ENCODE measurements at places on chromosomes 4 and X. TPM values are rescaled to one million over a fixed set of nuclear protein-coding genes. Genes with fewer than 3 reads are reported as not detected.

- no peak overlapping the region for H3K27ac ChIP-seq
- no peak overlapping the region for H3K4me3 ChIP-seq
- no peaks in the 10 kb centered on the region for H3K36me3 ChIP-seq
- H3K4me1 ChIP-seq, result no peaks in the 10 kb centered on the region
- no peak for DNase-seq
Measured at GRCh38 chr4:84239278-84239845, 259.7 kb downstream of the NKX6-1 start.

DNA sequence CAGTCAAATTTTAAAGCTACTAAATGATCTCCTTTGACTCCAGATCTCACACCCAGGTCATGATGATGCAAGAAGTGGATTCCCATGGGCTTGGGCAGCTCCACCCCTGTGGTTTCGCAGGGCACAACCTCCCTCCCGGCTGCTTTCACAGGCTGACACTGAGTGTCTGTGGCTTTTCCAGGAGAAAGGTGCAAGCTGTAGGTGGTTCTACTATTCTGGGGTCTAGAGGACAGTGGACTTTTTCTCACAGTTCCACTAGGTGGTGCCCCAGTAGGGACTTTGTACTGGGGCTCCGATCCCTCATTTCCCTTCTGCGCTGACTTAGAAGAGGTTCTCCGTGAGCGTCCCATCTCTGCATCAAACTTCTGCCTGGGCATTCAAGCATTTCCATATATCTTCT is 845.2 kb downstream of the PCDH18 start:
- no peak overlapping the region for H3K4me3 ChIP-seq
- H3K27ac ChIP-seq, result no peak overlapping the region
- no peaks in the 10 kb centered on the region for H3K27me3 ChIP-seq

DNA sequence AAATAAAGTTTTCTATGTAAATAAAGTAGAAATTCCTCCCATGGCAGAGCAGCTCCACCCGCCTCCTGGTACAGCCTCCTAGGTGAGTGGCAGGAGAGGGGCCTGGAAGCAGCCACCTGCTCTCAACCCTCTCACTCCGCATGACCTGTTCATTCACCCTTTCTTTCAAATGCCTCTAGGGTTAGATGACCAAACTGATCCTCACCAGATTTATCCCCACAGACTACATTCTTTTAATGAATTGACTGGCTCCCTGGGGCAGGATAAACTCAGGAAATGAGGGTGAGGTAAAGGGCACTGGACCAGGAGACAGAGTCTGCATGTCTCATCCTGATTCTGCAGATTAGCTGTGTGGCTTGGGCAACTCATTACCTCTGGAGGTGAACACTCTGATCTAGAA is 32.6 kb upstream of the NKX6-1 start:
- no peak for DNase-seq
- H3K27me3 ChIP-seq, result no peaks in the 10 kb centered on the region
- H3K36me3 ChIP-seq, result no peaks in the 10 kb centered on the region
- H3K4me1 ChIP-seq, result no peaks in the 10 kb centered on the region
- no peak overlapping the region for H3K27ac ChIP-seq

CDKL2 gene
- 1.4 TPM for total RNA-seq

CYTL1 gene
- 9.8 TPM for total RNA-seq

Data from H1 (cell line).